Natural killer cell (primary cell): ENCODE measurements at places on chromosomes 4 and X.
A peak's percentile ranks its signal among the peaks of the same experiment; 100 is the strongest.

- no peak overlapping the region for H3K27ac ChIP-seq
- H3K36me3 ChIP-seq, result no peaks in the 10 kb centered on the region
- H3K4me3 ChIP-seq, result no peak overlapping the region
- no peak for DNase-seq
- no peaks in the 10 kb centered on the region for H3K27me3 ChIP-seq
- no peaks in the 10 kb centered on the region for H3K4me1 ChIP-seq
Observed at GRCh38 chr4:79209822-79210635, 115.8 kb downstream of the NAA11 start.

DNA sequence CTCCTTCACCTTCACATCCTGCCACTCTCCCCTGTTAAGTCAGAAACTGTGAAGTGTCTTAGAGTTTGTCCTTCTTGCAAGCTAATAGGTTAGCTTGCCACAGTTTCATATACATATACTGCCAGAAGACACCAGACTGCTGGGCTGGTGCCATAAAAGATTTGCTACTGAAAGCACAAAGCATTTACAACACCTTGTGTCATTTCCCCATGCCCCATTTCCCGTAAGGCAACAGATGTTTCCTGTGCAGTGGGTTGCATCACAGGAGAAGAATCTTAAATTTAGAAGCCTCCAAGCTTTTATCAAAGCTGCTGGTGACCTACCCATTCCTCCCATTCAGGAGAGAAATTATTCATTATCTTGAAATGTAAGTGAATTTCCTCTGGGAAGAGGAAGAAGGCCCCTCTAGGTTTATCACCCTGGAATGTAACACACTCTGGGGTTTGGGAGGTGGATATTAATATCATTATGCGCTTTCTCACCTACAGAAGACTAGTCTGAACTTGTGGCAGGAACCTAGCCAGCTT is 34.5 kb upstream of the RAB33B start:
- H3K27ac ChIP-seq, result no peak overlapping the region
- no peaks in the 10 kb centered on the region for H3K27me3 ChIP-seq
- H3K4me1 ChIP-seq, result peaks cover 8% of the 10 kb centered on the region
- no peak overlapping the region for H3K4me3 ChIP-seq
- H3K36me3 ChIP-seq, result no peaks in the 10 kb centered on the region
- peak; percentile 17 for DNase-seq

- no peak for DNase-seq
- no peaks in the 10 kb centered on the region for H3K4me1 ChIP-seq
- no peak overlapping the region for H3K4me3 ChIP-seq
- no peaks in the 10 kb centered on the region for H3K27me3 ChIP-seq
- no peaks in the 10 kb centered on the region for H3K36me3 ChIP-seq
Observed at GRCh38 chr4:94160774-94161173, 46.9 kb upstream of the SMARCAD1 start.

- H3K4me3 ChIP-seq, result peak overlapping the region; percentile 61
- H3K27ac ChIP-seq, result no peak overlapping the region
- peaks cover 38% of the 10 kb centered on the region for H3K27me3 ChIP-seq
- H3K36me3 ChIP-seq, result no peaks in the 10 kb centered on the region
Observed at GRCh38 chr4:108172753-108173598, 4.2 kb upstream of the LEF1 start.

DNA sequence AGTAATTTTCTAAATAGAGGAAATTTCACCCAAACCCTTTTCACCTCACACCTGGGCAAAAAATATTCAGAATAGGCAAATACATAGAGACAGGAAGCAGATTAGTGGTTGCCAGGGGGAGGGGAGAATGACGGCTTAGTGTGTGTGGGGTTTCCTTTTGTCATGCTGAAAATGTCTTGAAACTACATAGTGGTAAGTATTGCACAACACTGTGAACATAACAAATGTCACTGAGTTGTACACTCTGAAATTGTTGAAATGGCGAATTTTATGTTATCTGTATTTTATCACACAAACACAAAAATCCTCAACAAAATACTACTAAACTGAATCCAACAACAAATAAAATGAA is 60.7 kb upstream of the PLAC1 start:
- DNase-seq, result peak; percentile 18
- no peaks in the 10 kb centered on the region for H3K36me3 ChIP-seq
- peaks cover 8% of the 10 kb centered on the region for H3K4me1 ChIP-seq
- no peak overlapping the region for H3K27ac ChIP-seq
- H3K27me3 ChIP-seq, result no peaks in the 10 kb centered on the region

DNA sequence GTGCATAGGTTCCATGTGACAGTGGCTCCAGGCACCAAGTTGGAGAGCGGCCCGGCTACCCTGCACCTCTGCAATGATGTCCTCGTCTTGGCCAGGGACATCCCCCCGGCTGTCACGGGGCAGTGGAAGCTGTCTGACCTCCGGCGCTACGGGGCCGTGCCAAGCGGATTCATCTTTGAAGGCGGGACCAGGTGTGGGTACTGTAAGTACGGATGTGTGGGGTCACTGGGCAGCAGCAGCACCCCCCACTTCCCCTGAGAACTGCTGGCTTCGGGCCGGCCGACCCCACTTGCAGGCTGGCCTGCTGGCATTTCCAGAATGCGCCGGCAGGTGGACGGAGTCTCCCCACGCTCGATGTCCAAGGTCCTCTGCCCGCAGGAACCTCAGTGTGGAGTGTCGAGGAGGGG is 13.2 kb downstream of the DOK7 start:
- DNase-seq, result no peak
- H3K4me3 ChIP-seq, result no peak overlapping the region
- no peaks in the 10 kb centered on the region for H3K36me3 ChIP-seq
- peaks cover 10% of the 10 kb centered on the region for H3K4me1 ChIP-seq

- peaks cover 7% of the 10 kb centered on the region for H3K4me1 ChIP-seq
- no peak overlapping the region for H3K27ac ChIP-seq
- peaks cover 20% of the 10 kb centered on the region for H3K36me3 ChIP-seq
- no peak for DNase-seq
- H3K4me3 ChIP-seq, result no peak overlapping the region
Observed at GRCh38 chr4:108030332-108030731, 40.6 kb downstream of the HADH start.

DNA sequence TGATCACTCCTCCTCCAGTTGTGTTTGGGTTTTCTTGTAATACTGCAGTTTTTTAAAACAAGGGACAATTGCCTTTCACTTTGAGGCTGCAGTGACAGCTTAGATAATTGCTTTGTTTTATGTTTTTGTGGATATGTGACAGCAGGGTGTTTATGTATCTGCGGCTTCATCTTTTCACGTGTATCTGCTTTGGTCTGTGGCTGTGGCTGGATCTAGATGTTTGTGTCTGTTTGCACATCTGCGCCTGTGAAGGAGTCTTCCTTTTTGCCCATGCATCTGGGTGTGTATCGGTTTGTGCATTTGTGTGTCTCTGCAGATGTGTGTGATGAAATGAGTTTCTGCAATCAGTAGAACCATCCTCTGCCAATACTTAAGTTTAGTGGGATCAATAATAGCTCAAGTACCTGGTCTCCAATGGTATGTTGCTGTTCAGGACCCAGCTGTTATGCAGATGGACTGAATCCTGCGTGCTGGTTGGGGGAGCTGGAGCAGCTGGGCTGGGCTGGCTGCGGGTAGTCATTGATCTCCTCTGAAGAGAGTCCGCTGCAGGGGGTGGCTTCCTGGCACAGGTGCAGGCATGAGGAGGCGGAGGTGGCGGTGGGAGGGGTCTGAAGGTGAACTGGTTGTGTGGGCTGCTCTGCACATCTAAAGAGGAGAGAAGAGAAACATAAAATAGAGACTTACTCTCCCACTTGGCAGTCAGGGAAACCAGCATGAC is 390.3 kb downstream of the SH2D1A start:
- H3K4me1 ChIP-seq, result no peaks in the 10 kb centered on the region
- DNase-seq, result peak; percentile 70
- H3K27me3 ChIP-seq, result no peaks in the 10 kb centered on the region
- no peak overlapping the region for H3K27ac ChIP-seq
- no peak overlapping the region for H3K4me3 ChIP-seq

DNA sequence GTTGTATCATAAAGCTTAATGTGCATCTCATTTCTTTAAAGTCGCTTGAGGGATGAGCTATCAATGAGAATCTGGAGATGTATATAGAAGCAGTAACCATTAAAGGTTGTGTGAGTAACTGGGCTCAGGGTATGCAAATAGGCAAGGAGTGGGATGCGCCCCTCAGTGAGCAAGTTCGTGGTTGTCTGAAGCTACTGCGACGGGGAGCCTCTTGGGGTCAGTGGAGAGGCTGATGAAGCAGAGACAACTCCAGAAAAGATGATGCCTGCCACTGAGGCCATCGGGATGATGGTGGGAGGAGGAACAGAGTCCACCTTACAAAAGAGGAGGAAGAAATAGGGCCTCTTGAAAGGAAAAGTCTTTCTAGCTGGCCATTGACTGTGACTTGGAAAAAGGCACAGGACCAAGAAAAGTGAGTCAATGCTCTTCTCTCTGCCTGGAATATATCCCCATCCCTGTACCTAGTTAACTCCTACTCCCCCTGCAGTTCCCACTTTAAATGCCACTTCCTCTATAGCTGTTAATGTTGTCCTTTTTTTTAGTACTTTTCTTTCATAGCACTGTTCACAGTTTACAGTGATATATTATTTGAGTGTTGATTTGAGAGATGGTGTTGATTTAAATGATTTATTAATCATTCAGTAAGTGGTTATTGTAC is 51.4 kb upstream of the LSM6 start:
- no peaks in the 10 kb centered on the region for H3K4me1 ChIP-seq
- no peaks in the 10 kb centered on the region for H3K36me3 ChIP-seq
- no peaks in the 10 kb centered on the region for H3K27me3 ChIP-seq
- no peak for DNase-seq
- H3K27ac ChIP-seq, result no peak overlapping the region

- no peaks in the 10 kb centered on the region for H3K36me3 ChIP-seq
- H3K27me3 ChIP-seq, result no peaks in the 10 kb centered on the region
- no peak overlapping the region for H3K4me3 ChIP-seq
- no peak for DNase-seq
- H3K27ac ChIP-seq, result no peak overlapping the region
- H3K4me1 ChIP-seq, result no peaks in the 10 kb centered on the region
Observed at GRCh38 chr4:68885545-68885944, 66.1 kb downstream of the UGT2A3 start.

- no peak overlapping the region for H3K4me3 ChIP-seq
- no peaks in the 10 kb centered on the region for H3K36me3 ChIP-seq
- H3K27ac ChIP-seq, result no peak overlapping the region
- no peaks in the 10 kb centered on the region for H3K27me3 ChIP-seq
Observed at GRCh38 chrX:3178329-3178728, 137.1 kb downstream of the ARSF start.
